Fibroblast of villous mesenchyme (primary cell): ENCODE measurements at places on chromosomes 1 and 21. TPM values are rescaled to one million over a fixed set of nuclear protein-coding genes. Genes with fewer than 3 reads are reported as not detected.

- no peak for DNase-seq
Observed at GRCh38 chr21:14995695-14996490, 68.9 kb downstream of the NRIP1 start.

Gene OR2M3
- not detected in 2 replicates for total RNA-seq

Gene CCDC17
- total RNA-seq, result 1.3 and 1.6 TPM in 2 replicates

Gene SERBP1
- total RNA-seq, result 108 and 162 TPM in 2 replicates
